ENCODE measurements at places on chromosomes 2 and 18.

- DNase-seq: no peak
These were observed 148.1 kb downstream of the TTC27 start for GRCh38 chr2:32775954-32776353.

- DNase-seq: no peak
These were observed 4.5 kb downstream of the GFPT1 start for GRCh38 chr2:69382547-69382946.

GRCh38 chr2:181367906-181368435 lies 89.2 kb upstream of the ITGA4 start:
- no peak for DNase-seq

GRCh38 chr2:108565778-108566375 lies 31.6 kb downstream of the LIMS1 start:
- no peak for DNase-seq

DNA sequence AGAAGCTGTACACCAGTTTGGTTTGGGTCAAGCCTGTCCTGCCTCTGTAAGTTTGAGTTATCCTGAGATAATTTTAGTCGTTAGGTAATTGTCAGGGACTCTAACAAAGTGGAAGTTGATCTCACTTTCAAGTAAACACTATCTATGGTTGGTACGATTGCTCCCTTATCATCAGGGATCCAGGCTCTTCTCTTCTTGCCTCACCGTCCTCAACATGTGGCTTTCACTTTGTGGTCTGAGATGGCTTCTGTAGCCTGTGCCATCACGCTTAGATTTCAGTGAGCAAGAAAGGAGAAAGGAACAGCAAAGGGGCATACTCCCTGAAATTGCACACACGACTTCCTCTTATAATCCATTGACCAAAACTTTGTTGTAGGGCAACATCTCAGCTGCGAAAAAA lies 115.6 kb downstream of the CTAGE1 start:
- DNase-seq: peak; percentile 93

Data from MV-4-11 (cell line).